ENCODE measurements at places on chromosomes 3 and 15.

- peaks cover 7% of the 10 kb centered on the region for H3K4me1 ChIP-seq
- no peak overlapping the region for H3K27ac ChIP-seq
- H3K4me3 ChIP-seq: no peak overlapping the region
These were observed 91.2 kb downstream of the SEMA5B start for GRCh38 chr3:122936335-122936734.

DNA sequence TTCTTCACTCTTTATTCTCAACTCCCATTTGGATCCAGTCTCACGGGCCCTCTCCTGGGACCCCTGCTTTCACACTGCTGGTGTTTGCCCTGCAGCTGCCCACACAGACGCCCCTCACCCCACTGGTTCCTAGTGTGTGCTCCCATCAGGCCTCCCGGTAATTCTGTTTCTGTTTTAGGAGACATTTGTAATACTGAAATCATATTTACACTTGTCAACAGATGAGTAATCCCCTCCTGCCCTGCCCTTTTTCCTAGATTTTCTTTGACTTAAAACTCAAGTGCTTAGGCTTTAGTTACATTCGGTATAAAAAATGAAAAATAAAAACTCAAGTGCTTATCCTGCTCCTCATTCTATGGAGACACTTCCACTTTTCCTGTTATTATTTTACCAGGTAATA, 18.4 kb upstream of the ABTB1 start:
- DNase-seq: no peak

- DNase-seq: no peak
- no peak overlapping the region for H3K27ac ChIP-seq
- H3K4me3 ChIP-seq: no peak overlapping the region
- H3K27me3 ChIP-seq: peaks cover 7% of the 10 kb centered on the region
- no peaks in the 10 kb centered on the region for H3K36me3 ChIP-seq
- H3K4me1 ChIP-seq: no peaks in the 10 kb centered on the region
These were observed 210.8 kb upstream of the ROPN1 start for GRCh38 chr3:124202754-124203153.

GRCh38 chr3:113769551-113769950, 22.7 kb downstream of the ATP6V1A start:
- H3K27me3 ChIP-seq: no peaks in the 10 kb centered on the region
- no peaks in the 10 kb centered on the region for H3K36me3 ChIP-seq
- H3K4me1 ChIP-seq: peaks cover 15% of the 10 kb centered on the region
- H3K4me3 ChIP-seq: no peak overlapping the region
- no peak for DNase-seq

DNA sequence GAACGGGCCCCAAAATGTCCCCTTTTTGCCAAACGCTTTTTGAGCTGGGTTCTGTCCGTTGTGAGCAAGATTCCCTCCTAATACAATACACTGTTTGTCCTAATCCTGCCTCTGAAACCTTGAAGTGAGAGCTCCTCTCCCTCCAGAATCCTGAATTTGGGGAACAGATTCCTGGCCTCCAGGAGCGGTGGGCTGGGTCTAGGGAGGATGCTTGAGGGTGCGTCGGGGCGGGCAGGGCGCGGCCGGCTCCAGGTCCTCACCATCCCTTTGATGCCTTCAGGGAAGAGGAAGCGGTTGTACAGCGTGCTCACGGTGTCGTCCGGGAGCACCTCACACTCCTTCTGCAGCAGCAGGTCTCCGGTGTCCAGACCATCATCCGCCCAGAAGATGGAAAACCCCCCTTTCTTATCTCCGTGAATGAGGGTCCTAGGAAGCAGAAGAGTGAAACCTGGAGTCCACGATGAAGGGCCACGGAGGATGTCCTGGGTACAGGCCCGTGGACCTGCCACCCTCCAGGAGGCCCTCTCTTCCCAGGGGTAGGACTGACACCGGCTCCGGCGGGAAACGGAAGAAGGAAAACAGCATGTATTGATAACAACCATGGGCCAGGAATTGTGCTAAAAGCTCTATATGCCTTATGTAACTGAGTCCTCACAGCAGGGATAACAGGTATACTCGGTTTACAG, 23.2 kb downstream of the ALDH1L1 start:
- H3K27ac ChIP-seq: no peak overlapping the region
- DNase-seq: peak; percentile 5
- H3K36me3 ChIP-seq: no peaks in the 10 kb centered on the region
- peaks cover 4% of the 10 kb centered on the region for H3K27me3 ChIP-seq
- H3K4me1 ChIP-seq: no peaks in the 10 kb centered on the region

- H3K4me3 ChIP-seq: no peak overlapping the region
- no peaks in the 10 kb centered on the region for H3K36me3 ChIP-seq
- H3K4me1 ChIP-seq: no peaks in the 10 kb centered on the region
These were observed 14.6 kb upstream of the SSUH2 start for GRCh38 chr3:8659242-8659641.

Data from activated CD4-positive, alpha-beta memory T cell treated with anti-CD3 and anti-CD28 coated beads, Interleukin-2, amount 10 ng/mL, durations not matched to agents 7 days and 5 days (primary cell).